Body of pancreas (tissue), 4 donors: ENCODE measurements at places on chromosomes 7 and 10.

GRCh38 chr10:58919927-58920654, 256.4 kb upstream of the PHYHIPL start:
- DNase-seq, result no peak

- no peak for DNase-seq
Observed at GRCh38 chr7:129493555-129493954, 8.8 kb upstream of the SMKR1 start.

- peak; percentile 22 for DNase-seq
Observed at GRCh38 chr10:78292982-78293865, 259.6 kb downstream of the RPS24 start.

- DNase-seq, result no peak
Observed at GRCh38 chr10:80444124-80444523, 10.0 kb upstream of the TSPAN14 start.

- DNase-seq, result no peak
Observed at GRCh38 chr7:92988941-92989545, 128.7 kb downstream of the SAMD9 start.

DNA sequence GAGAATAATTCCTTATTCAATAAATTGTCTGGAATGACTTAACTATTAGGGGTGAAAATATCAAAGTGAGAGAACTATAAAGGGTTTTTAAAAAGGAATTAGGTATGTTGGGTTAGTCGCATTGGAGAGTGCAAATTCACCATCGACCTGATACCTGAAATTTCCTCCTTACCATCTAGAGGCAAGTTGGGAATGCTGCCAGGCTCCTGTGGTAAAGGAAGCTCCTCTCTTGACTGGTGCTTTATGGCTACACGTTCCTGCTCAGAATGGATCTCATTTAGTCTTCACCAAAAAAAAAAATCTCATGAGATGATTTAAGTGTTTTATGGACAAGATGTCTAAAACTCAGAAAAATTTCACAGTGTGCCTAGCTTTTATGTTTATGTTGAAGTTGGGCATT, 129.8 kb downstream of the EGFR start:
- DNase-seq, result no peak

DNA sequence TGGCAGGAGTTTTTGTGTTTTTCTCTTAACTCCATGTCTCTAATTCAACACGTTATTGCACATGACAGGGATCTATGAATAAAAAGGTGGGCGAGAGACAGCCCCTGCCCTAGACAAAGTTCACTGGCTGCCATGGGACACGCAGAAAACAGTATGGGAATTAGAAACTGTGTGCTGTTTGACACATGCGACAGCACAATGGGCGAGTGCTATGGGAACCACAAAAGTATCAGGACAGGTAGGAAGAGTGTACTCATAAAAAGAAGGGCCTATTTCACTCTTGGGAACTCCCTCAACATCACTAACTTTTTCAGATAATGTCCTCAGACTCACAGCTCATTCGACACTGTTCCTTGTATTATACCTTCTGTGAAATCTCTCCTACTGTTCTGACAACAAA, 45.7 kb downstream of the MINDY3 start:
- no peak for DNase-seq

DNA sequence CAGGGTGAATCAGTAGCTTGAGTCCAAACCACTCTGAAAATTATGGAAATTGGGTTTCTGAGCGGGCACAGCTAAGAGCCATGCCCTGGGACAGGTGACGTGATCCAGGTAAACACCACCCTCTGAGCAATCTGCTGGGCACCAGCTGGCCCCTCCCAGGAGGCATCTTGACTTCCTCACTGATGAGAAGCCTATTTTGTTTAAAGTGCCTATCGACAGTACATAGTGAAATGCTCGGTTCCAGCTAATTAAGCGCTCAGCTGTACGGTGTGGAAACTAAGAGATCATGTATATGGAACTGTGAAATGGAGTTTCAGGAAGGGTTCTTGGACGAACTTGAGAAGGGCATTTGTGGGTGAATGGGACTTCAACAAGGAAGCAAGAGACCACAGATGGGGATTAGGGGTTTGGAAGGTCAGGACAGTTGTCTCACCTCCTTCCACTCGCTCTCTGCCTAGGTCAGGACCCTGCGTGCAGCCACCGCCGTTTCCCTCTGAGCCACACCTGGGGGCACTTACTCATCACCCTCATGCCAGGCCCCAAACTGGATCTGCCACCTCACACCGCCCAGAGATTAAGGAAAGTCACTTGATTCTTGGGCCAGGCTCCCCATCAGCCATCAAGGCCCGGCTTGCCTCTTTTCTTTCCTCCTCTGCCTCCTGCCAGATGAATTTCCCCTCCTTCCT, 3.2 kb downstream of the ITPRIP start:
- DNase-seq, result no peak

- DNase-seq, result no peak
Observed at GRCh38 chr7:52635021-52635420, 400.4 kb upstream of the POM121L12 start.

- DNase-seq, result no peak
Observed at GRCh38 chr10:86043236-86043635, 323.4 kb downstream of the GRID1 start.

GRCh38 chr7:100093925-100094486, 5.2 kb downstream of the COPS6 start:
- DNase-seq, result no peak

DNA sequence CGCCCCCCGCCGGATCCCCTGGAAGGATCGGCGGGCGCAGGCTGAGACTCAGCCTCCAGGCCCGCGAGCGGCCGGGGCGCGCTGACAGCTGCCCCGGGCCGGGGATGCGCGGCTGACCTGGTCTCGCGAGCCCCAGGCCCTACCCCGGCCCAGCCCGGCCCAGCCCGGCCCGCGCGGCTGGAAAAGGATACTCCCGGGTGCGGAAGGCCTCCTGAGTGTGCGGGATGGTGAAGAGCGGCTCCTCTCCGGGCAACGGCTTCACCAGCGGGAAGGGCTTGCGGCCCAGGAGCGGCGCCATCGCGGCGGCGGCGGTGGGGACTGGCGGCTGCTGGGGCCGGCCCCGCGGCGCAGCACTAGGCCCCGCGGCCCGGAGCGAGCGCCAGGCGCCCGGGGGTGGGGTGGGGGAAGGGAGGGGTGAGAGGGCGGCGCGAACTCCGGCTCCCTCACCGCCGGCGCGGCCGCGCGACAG, 423 bp downstream of the BAZ1B start:
- no peak for DNase-seq

- peak; percentile 7 for DNase-seq
Observed at GRCh38 chr10:51000164-51000563, 74.1 kb upstream of the PRKG1 start.

DNA sequence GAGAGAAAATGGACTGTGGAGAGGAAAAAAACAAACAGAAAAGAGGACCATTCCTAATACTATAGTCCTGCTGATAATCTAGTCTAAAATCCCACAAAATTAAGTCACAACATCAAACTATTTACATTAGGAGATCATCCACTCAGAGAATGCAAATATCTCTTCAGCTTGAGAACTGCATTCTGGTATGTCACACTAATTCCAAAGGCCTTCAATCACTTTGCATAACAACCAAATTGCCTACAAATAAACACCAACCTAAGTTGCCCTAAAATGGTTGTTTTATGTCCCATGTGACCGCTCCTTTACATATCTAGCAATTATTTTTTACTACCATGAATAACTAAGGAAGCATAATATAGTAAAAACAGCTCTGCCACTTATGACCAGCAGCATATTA, 264.3 kb downstream of the CACNA2D1 start:
- DNase-seq, result no peak

- DNase-seq, result peak; percentile 56
Observed at GRCh38 chr7:101814991-101815825, 2.2 kb upstream of the CUX1 start.

DNA sequence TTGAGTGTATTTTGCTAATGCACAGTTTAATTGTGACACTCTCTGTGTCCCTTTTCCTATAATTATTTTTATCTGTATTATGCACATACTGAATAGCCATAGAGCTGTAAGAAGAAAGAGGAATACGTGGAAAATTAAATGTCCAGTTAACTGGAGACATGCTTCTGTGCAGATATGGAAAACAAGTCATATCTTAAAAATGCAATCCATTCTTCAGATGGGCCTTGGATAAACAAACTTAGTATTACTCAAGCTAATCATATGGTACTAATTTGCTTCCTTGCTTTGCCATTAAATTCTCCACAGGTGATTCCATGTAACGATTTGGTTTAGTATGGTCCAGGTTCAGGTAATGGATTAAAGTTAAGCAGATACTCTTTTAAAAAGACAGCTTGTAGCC, 201.2 kb upstream of the CELF2 start:
- no peak for DNase-seq

GRCh38 chr10:91415816-91416215, 5.7 kb downstream of the HECTD2 start:
- no peak for DNase-seq

- DNase-seq, result no peak
Observed at GRCh38 chr7:44858161-44858560, 10.3 kb upstream of the H2AZ2 start.

GRCh38 chr7:152513861-152514770, 78.3 kb upstream of the KMT2C start:
- DNase-seq, result no peak

DNA sequence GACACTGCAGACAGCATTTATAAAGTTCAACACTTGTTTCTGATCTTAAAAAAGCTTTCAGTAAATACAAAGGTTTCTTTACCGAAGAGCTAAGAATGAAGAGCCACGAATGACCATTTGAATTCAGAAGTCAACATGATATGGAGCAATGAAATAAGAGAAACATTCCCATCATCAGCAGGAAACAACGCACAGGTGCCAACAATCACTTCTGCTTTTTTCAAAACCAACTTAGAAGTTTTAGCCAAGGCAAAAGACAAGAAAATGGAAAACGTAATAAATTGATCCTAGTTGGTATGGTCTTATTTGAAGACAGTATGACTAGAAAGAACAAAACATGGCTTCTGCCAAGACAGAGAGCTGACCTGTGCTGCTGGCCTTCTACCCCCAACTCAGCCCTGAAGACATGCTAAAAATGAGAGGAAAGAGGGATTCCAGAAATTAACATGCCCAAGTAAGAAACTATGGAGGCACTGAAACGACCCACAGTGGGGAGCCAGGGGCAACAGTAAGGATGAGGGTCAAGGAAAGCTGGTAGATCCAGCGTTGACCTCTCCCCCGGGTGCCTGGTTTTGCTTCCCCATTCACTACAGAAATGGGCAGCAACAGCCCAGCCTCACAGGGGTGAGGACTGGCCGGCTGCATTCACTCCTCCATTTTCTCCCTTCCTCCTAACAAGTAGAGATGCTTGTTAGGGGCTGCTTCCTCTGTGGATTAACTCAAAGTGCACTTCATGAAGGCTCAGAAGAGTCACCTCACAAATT, 30.1 kb downstream of the VPS41 start:
- no peak for DNase-seq

DNA sequence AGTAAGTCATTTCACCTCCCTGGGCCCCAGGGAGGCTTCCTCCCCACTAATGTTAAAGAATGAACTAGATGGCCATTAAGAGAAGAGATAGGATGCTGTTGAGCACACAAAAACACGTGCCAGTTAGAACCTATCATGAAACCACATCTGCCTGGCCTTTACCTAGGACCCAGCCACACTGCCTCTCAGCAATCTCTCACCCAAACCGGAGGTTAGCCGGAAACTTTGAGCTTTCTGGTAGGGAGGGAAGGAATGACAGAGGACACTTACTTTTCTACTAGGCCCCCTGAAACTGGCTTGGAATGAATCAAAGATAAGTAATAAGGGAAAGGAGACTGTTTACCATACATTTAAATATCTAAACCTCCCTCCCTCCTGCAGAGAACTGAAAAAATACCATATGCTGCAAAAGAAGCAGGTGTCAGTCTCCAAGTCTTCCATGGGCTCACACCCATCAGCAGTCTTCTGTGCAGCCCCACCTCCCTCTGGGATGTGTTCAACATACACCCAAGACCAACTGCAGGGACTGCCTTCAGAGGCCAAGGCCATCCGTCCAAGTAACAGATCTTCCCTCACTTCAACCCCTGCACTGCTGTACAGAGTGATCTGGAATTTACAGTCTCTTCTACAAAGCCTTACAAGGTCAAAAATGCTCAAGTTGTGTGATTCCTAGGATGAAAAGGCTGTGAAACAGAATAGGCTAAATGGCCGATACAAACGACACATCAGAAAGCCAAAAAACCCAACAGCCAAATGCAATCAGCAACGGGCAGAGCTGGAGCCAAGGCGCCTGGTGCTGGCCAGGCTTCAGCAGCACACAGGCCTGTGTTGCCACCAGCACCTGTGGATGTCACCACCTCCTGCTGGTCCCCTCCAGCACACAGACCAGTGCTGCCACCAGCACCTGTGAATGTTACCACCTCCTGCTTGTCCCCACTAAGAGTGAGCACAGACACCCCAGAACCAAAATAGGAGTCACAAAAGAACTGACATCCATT, 42.4 kb downstream of the SORBS1 start:
- peak; percentile 83 for DNase-seq

DNA sequence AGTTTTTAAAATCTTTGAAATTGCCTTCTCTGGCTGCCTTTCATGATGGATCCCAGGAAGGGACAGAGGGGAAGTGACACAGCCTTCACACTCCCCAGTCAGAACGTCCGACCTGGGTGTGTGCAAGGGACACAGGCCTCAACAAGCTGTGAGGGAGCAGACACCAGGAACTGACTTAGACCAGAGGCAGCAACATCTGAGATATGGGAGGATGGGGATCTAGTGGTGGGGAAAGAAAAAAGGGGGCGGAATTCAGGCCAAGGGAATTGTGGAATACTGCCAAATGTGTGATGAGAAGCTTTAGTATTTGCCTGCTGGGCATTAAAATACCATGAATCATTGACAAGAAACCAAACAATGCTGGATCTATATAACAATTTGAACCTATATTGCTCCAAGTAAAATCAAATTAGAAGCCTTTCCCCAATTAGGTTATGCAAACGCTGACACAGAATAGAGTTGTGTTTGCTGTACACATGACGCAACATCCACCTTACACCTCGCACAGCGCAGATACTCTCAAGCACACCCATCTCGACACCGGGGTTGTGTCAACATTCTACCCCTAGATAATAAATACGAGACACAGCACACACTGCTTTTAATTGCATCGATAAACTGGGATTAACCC, 17.2 kb upstream of the MNX1 start:
- no peak for DNase-seq

DNA sequence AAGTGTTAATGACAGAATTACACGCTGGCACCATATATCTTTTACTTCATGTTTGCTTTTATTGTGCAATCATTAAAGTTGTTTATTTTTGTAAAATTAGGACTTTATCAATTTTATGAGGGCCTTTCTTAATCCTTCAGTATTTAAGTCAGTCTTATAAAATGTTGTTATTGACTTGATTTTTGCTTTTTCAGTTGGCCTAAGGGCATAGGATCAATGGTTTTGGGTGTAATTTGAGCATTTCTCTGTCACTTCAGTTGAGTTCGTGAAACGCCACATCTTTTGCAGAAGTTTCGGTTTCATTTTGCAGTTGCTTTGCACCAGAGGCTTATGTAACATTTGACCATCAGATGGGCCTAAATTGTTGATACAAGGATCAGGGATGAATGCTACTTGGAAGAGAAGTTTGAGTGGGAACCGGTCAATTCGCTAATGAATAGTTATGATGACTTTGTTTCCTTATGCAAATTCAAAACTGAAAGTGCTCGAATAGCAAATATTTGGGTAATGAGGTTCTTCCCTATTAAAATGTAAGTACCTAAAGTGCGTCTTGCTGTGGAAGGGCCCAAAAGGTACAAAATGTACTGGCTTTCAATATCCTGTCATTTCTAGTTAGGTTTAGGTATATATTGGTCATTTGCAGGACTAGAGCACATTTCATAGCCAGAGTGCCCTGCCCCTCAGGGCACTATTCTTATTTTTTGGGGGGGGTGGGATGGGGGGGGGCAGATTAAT, 340.9 kb downstream of the LRMDA start:
- DNase-seq, result no peak

GRCh38 chr7:68785036-68785435, 813.2 kb upstream of the AUTS2 start:
- peak; percentile 50 for DNase-seq

GRCh38 chr10:69119896-69120295, 4.1 kb upstream of the VPS26A start:
- no peak for DNase-seq
